Fibroblast of villous mesenchyme (primary cell): ENCODE measurements at places on chromosomes 5 and 9.

DNA sequence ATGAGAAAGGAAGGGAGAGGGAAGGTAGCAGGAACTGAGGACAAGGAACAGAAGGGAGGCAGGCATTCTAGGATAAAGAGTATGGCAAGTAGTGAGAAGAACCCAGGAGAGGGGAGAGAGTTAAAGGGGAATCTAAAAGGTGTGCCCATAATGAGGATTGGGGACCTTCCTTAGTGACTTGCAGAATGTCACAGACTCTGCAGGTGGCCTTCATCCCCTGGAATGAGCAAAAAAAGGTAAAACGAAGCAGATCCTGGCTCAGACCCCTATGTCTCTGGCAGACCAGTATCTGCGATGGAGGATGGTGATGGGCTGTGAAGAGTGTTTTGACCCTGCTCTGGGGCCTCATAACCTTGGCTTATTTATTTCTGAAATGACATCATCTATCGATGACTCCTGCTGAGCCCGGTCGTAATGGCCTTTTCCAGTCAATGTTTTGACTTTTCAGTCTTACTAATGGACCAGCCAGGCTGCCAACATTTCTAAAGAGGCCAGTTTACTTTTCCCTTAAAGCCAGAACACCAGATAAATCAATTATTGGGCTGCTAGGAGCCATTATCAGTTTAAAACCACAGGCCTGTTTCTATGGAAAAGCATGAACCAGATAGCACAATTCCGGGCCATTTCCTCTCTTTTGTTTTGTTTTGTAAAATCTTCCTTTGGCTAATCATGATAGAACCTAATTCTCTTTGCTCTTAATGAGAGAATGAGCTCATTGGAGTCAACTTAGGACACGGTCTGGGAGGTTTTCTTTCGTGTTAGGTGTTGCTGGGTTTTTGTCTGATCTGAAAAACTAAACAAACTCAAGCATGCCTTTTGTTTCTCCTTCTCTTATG lies 3.1 kb downstream of the TMOD1 start:
- peak; percentile 50 for DNase-seq

GRCh38 chr5:50887889-50888633 lies 221.6 kb downstream of the PARP8 start:
- DNase-seq = no peak

GRCh38 chr9:89144238-89144637 lies 34.4 kb downstream of the SHC3 start:
- DNase-seq = no peak

GRCh38 chr5:82894716-82895115 lies 182.5 kb downstream of the TMEM167A start:
- DNase-seq = no peak

GRCh38 chr5:103102234-103102633 lies 17.7 kb downstream of the GIN1 start:
- no peak for DNase-seq

GRCh38 chr5:142608081-142608480 lies 77.8 kb downstream of the FGF1 start:
- no peak for DNase-seq

DNA sequence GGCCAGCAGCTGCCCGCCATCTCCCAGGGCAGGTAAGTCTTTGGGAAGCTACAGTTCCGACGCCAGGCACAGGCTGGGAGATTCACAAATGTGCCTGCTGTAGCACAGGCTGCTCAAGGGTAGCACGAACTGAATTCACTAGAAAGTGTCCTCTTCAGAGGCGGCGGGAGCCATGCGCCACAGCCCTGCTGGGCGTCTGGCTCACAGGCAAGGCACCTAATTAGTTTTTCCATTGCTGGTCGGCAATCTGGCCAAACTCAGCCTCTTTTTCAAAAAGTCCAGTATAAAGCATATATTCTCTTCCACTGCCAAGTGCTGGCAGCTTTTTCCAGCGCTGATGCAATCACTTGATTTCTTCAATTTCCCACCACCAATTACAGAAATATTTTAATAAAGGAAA lies 128.9 kb upstream of the RAPGEF1 start:
- no peak for DNase-seq

DNA sequence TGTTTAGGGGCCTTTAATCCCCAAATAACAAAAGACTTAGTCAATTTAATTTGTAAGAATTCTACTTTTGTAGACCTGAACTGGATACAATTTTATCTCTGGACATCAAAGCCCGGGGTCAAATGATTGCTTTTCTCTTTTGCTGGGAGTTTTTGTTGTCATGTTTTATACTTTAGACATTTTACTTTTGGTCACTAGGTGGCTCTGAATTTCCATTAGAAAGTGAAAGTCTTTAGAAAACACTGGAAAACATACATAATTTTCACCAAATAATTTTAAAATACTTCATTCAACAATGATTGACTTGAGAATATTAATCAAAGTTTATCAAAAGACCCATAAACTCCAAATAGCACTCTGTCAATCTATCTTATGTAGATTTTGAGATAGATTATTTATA lies 2.8 kb upstream of the PCA3 start:
- peak; percentile 8 for DNase-seq

DNA sequence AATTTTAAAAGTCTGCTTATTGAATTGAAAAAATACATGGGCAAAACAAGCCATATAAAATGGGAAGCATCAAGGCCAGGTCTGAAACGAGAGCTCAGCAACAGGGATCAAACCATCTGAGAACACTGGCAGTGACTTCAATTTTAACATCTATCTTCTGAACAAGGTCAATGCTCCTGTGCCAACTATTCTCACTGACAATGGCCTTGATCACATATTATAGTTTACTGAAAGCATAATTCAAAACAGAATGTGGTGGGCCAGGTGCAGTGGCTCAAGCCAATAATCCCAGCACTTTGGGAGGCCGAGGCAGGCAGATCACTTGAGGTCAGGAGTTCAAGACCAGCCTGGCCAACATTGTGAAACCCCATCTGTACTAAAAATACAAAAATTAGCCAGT lies 9.0 kb downstream of the ECPAS start:
- no peak for DNase-seq

DNA sequence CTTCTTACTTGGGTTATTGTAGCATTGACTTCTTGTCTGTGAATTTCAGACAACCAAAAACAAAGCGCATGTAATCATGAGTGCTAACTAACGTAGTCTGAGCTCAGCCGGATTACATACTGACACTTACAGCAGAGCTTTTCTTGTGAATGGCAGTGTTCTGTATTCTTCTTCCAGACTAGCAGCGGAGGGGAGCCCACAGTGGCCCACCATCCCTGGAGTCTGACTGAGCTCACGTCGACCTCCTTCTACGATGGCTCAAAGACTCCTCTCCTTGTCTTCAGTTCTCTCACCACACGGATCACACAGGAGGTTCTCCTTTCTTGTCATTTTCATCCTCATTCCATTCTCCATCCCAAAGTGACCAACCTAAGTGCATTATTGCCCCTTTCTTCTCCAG lies 211.4 kb downstream of the CHSY3 start:
- no peak for DNase-seq

DNA sequence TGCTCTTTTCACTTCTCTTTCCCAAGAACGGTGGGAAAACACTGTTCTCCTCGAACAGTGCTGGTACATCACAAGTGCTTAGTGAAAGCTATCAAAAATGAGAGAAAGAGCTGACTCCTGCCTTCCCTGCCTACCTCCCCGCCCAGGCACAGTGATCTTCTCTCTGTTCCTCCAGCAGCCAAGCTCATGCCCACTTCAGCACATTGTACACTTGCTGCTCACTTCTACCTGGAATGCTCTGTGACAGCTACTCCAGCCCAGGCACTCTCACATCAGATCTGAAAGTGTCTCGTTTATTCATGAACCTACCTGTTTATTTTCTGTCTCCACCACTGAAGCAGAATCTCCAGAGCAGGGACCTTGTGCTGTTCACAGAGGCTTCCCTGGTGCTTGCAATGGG lies 1.8 kb downstream of the SLC35D2 start:
- no peak for DNase-seq

DNA sequence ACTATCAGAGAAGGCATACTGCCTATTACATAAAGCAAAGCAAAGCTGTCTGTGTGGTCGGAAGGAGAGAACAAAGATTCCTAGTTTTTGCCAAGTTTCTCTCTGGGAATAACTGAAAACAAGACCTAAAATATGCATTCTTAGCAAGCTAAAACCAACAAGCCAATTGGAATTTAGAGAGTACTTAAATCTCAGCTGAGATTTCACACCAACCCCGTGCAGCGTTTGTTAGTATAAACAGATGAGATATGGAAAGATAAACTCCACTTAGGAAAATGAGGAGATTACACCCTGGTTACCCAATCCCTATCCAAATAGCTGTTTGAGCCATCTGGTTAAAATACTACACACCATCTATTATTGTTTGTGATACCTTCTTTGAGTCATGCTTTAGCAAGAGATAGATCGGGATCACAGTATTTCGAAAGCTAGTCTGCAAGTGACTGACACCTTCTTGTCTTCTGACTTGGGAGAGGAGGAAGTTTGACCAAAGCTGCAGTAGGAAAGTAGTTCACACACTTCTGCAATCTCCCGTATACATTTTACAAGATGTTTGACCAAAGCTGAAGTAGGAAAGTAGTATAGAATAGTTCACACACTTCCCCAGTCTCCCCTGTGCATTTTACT lies 18.2 kb downstream of the FAF2 start:
- DNase-seq = peak; percentile 99

- no peak for DNase-seq
Measured at GRCh38 chr5:6899221-6899620, 186.0 kb downstream of the TENT4A start.

DNA sequence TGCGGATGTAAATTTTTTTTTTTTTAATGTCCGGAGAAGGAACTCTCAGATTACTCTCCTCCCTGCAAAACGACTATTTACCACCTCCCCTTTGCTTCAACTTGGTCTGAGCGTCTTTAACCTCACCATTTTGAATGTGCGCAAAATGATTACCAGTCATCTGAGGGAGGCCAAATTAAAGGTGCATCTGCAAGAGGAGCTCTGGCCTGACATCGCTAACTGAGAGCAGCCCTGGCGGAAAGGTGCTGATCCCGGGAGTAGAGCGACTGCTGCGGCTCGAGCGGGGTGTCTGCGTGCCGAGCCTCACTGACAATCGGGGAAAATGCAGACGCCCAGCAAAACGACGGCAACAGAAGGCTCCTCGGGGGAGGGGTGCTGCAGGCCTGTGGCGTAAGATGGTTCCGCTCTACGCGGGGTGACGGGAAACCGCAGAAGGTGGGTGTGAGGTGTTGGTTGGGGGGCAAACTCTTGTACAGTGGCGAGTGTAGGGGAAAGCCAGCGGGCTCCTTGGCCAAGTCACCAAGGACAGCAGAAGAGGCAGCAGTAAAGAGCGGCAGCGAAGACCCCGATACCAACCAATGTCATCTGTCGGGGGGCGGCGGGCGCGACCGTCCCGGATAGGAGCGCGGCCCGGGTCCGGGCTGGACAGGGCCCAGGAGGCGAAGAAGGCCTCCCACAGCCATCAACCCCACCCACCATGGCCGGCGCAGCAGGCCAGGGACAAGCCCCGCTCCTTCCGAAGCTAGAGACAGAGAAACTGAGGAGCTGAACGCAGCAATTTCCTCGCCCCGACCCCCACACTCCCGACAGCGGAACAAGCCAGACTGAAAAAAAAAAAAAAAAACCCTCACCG lies 557 bp downstream of the PJA2 start:
- DNase-seq = peak; percentile 88

DNA sequence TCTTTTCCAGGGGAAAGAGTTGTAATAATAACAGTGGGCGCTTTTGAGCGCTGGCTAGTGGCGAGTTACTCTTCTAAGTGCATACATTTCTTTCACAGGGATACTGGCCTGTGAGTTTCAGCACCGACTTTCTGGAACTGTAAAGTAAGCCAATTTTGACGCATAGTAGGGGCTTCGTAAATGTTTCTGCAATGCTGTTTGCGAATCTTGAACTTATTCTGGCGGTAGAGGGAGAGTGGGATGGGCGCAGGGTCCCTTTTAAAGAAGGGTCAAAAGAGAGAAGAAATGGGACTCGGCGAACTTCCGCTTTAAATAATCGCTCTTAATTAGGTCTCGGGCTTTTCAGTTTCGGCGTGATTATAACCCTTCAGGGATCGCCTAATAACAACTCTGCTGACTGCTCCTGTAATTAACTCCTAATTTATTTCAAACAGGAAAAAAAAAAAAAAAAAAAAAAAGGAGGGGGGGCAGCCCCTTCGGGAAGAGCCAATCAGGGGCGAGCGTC lies 351 bp upstream of the MSX2 start:
- peak; percentile 33 for DNase-seq

- no peak for DNase-seq
Measured at GRCh38 chr9:137837345-137838278, 40.0 kb upstream of the CACNA1B start.

DNA sequence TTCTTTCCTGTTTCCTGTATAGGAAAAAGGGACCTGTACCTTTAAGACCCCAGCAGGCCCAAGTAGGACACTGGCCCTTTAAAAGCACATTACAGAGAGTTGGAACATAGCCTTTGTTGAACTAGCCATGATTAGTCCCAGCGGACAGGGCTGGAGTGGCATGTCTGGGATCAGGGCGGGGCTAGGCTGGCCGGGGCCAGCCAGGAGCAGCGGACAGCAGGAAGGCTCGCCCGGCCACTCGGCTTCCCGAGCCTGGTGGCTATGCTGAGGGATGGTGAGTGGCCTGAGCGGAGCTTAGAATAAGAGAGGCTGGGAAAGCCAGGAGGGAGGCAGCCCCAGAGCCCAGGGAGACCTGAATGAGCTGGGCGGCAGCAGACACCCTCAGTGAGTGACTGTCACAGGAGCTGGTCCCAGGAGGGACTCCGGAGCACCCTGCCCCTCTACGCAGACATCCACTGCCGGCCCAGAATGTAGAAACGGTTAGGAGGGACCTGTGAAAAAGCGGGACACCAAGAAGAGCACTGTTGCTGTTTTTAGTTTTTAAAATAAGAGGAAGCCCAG lies 92.1 kb downstream of the DAB2IP start:
- DNase-seq = peak; percentile 92

DNA sequence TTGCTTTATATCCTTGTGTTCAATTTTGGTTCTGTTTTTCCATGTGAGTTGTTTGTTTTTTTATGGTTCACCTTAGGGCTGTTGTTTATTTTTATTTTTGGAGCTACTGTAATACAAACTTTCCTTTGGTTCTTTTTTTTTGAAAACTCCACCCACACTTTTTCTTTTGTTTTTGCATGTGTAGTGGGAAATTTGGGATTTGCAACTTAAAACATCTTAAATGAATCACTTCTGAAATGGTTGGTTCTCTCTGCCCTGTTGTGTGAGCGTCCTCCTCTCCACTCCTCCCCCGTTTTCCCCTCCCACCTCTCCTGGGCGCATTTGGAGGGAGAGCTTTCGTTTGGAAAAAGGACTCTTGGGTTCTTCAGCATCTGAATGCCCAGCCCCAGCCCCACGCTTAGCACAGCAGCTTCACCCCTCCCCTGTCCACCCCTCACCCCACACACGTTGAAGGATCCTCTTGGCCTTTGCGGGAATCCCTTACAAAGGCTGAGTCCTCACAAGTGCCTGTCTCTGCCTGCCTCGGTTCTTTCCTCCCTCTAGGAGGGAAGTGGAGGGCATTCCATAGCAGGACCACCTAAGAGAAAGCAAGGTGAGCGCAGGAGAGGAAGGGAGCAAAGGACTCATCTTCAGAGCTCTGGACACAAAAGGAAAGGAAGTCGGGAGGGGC lies 67.2 kb downstream of the DMRT1 start:
- no peak for DNase-seq
